ENCODE measurements at places on chromosomes 2 and 18.

DNA sequence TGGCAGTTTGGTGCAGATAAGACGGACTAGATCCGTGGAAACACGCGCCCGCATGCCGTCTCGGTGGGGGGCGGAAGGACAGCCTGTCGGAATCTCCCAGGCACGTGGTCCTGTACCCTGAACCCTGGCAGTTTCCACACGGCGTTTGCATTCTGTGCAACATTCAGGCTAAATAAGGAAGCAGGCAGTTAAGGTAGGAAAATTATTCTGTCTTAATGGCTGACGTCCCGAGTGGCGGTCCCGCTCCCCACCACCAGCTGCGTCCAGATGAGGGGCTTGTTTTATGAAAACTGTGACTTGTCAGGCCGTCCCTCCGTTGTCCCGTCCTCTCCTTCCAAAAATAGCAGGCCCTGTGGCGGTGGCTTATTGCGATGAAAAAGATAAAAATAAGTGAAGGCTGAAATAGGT lies 120.2 kb downstream of the NFATC1 start:
- no peak for DNase-seq

GRCh38 chr18:62569081-62569655 lies 46.3 kb downstream of the ZCCHC2 start:
- DNase-seq = no peak

DNA sequence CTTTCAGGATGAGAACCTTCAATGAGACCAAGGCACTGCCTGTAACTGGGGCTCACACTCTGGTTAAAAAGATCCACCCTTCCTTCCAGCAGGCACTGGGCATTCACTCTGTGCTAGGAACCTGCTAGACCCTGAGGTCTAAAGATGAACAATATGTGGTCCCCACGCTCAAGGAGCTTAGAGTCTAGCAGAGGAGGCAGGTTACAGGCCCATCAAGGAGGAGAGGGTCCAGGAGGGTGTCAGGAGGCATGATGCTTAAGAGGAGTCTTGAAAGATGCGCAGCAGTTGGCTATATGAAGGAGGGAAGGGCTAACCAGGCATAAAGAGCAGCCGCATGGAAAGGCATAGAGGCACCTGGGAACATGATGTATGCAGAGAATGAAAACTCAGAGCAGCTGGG lies 4.5 kb downstream of the ANKRD53 start:
- no peak for DNase-seq

- DNase-seq = no peak
These were observed 58.6 kb upstream of the NYAP2 start for GRCh38 chr2:225340923-225341322.

- DNase-seq = no peak
These were observed 324.4 kb upstream of the CELF4 start for GRCh38 chr18:37889963-37890362.

- no peak for DNase-seq
These were observed 125.6 kb downstream of the CTNNA2 start for GRCh38 chr2:79638410-79638809.

DNA sequence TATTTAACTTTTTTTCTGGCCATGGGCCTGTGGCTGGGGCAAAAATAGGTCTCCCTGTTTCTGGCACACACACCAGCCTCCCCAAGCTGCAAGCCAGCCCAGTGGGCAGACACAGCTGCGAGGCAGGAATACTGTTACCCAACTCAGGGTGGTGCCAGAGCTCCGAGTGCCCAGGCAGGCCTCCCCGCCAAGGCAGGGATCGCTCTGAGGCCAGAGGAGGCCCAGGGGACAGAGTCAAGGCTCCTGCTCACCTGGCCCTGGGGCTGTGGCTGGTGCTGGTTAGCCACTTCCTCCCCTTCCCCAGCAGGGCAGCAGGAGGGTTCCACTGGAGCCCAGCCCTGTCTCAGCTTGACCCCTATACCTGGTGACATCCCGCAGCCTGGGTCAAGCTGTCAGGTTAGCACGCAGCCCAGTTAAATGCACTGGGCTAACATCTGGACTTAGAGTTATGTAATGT lies 67.1 kb upstream of the EPAS1 start:
- no peak for DNase-seq
